Thoracic aorta endothelial cell (primary cell): ENCODE measurements at places on chromosomes 1 and 21. TPM values are rescaled to one million over a fixed set of nuclear protein-coding genes. Genes with fewer than 3 reads are reported as not detected.

Gene HES5
- total RNA-seq: not detected in 2 replicates

Gene GJB3
- not detected in 2 replicates for total RNA-seq

Gene ANKRD35
- 0.13 and 0.14 TPM in 2 replicates for total RNA-seq

Gene UTS2
- not detected in 2 replicates for total RNA-seq

Gene NHLH2
- total RNA-seq: 0.07 TPM in 1 of 2 replicates, not detected in the other
